Bladder microvascular endothelial cell (primary cell): ENCODE measurements at places on chromosomes 11 and 22. TPM values are rescaled to one million over a fixed set of nuclear protein-coding genes. Genes with fewer than 3 reads are reported as not detected.

C22orf31 gene
- total RNA-seq, result not detected in 2 replicates

DKK3 gene
- total RNA-seq, result 69.1 and 408 TPM in 2 replicates

LRP4 gene
- 0.16 and 0.88 TPM in 2 replicates for total RNA-seq

CAPN5 gene
- total RNA-seq, result 1.5 and 6.4 TPM in 2 replicates

SYCE3 gene
- total RNA-seq, result not detected in 2 replicates

SHANK3 gene
- total RNA-seq, result 21.0 and 37.3 TPM in 2 replicates

SULT4A1 gene
- not detected in 2 replicates for total RNA-seq

OR52H1 gene
- total RNA-seq, result 0.38 TPM in 1 of 2 replicates, not detected in the other

CBL gene
- 8.3 and 18.8 TPM in 2 replicates for total RNA-seq

CADM1 gene
- 0.81 and 6.3 TPM in 2 replicates for total RNA-seq

RFPL1 gene
- not detected in 2 replicates for total RNA-seq

MDK gene
- total RNA-seq, result 21.2 and 57.9 TPM in 2 replicates

MIOX gene
- not detected in 2 replicates for total RNA-seq

DMC1 gene
- total RNA-seq, result 0.69 and 1.5 TPM in 2 replicates

TMEM45B gene
- total RNA-seq, result 0.16 and 1.6 TPM in 2 replicates

HEPN1 gene
- 1.2 TPM in 1 of 2 replicates, not detected in the other for total RNA-seq

IFITM1 gene
- total RNA-seq, result 4.1 and 31.7 TPM in 2 replicates

CYTH4 gene
- total RNA-seq, result 0.06 TPM in 1 of 2 replicates, not detected in the other

VSIG2 gene
- 0.44 and 1.1 TPM in 2 replicates for total RNA-seq

MPPED2 gene
- total RNA-seq, result 0.31 TPM in 1 of 2 replicates, not detected in the other

DBX1 gene
- total RNA-seq, result not detected in 2 replicates

SPI1 gene
- total RNA-seq, result not detected in 2 replicates

ANKK1 gene
- not detected in 2 replicates for total RNA-seq

APOA4 gene
- not detected in 2 replicates for total RNA-seq

NCR3LG1 gene
- total RNA-seq, result 1.1 and 2.1 TPM in 2 replicates

MMP11 gene
- total RNA-seq, result 1.9 and 8.6 TPM in 2 replicates

TEX54 gene
- total RNA-seq, result not detected in 2 replicates

MS4A6E gene
- total RNA-seq, result not detected in 2 replicates

SLC22A25 gene
- total RNA-seq, result not detected in 2 replicates

GLYATL2 gene
- total RNA-seq, result 0.31 TPM in 1 of 2 replicates, not detected in the other

THAP12 gene
- 28.2 and 36.3 TPM in 2 replicates for total RNA-seq

SELENOH gene
- total RNA-seq, result 49.3 and 68.5 TPM in 2 replicates

ASCL2 gene
- total RNA-seq, result not detected in 2 replicates

CASP5 gene
- not detected in 2 replicates for total RNA-seq

TOM1 gene
- total RNA-seq, result 16.0 and 29.6 TPM in 2 replicates

PGR gene
- under 0.01 TPM in 1 of 2 replicates, not detected in the other for total RNA-seq

OR2D2 gene
- 0.16 and 0.19 TPM in 2 replicates for total RNA-seq
